Pancreas (tissue), 10 donors: ENCODE measurements at places on chromosomes 11 and 22. TPM values are rescaled to one million over a fixed set of nuclear protein-coding genes. Genes with fewer than 3 reads are reported as not detected.

GRCh38 chr22:19629331-19629719 lies 85.0 kb upstream of the SEPTIN5 start:
- no peak overlapping the region for H3K27ac ChIP-seq
- no peaks in the 10 kb centered on the region for H3K4me1 ChIP-seq
- DNase-seq, result no peak
- no peaks in the 10 kb centered on the region for H3K27me3 ChIP-seq
- no peaks in the 10 kb centered on the region for H3K36me3 ChIP-seq

TRIM49 gene
- total RNA-seq, result not detected

DNA sequence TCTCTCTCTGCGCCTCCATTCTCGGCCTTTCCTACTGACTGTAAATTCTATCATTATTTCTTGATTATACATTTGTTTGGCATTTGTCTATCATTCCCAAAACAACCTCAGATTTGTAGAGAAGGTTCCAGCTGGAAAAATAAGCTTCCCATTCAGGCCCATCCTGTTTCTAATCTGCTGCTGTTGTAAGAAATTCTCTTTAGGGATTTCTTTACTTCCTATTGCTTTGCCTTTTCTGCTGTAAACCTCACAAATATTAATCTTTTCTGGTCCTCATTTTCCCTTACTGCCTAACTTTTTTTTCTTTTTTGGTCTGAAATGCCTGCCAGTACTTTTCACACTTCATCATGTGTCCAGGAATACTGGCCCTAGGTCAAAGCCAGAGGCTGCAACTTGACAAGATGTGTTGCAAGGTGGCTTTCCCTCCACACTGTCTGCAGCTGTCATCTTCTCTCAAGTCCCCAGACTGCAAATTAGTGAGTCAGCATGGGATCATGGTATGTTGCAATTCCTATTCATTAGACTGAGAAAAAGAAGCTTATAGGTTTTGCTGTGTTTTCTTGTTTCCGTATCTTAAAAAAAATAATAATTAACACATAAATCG lies 858.7 kb upstream of the CHORDC1 start:
- DNase-seq, result no peak
- no peak overlapping the region for H3K27ac ChIP-seq

DNA sequence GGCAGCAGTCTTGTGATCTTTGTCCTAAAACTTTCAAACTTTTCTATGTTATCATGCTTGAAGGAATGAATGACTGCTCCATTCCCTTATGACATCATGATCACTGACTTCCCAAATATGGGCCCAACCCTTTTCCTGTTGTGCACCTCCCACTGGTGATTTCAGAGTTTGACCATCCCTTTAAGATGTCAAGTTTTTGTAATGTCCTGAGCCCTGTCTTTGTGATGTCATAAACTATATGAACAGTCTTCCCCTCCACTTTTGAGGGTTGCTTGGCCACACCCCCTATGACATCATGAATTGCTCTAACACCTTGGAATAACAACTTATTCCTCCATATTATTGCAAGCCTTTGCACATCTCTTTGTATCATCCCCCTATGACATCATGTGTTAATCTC lies 16.5 kb upstream of the NUCB2 start:
- H3K27me3 ChIP-seq, result no peaks in the 10 kb centered on the region
- H3K27ac ChIP-seq, result no peak overlapping the region
- no peaks in the 10 kb centered on the region for H3K36me3 ChIP-seq
- no peaks in the 10 kb centered on the region for H3K4me1 ChIP-seq
- no peak for DNase-seq
- no peak overlapping the region for H3K4me3 ChIP-seq

DNA sequence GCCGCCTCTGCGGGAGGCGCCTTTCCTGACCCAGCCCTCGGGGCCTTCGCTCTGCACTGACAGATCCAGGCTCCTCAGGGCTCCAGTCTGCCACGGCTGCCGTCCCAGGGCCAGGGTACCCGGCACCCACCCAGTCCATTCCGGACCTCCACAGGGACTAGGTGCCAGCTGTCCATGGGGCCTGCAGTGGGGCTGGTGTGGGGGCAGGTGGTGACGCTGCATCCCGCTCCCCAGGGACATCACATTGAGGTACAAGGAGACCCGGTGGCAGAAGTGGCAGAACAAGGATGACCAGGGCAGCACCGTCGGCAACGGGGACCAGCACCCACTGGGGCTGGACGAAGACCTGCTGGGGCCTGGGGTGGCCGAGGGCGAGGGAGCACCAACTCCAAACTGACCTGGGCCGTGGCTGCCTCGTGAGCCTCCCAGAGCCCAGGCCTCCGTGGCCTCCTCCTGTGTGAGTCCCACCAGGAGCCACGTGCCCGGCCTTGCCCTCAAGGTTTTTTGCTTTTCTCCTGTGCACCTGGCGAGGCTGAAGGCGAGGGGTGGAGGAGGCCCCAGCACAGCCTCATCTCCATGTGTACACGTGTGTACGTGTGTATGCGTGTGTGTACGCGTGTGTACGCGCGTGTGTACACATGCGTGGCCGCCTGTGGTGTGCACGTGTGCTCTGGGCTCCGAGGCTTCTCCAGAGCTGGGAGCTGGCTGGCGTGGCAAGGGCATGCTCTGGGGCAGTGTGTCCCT lies 16.7 kb downstream of the RNH1 start:
- H3K27me3 ChIP-seq, result no peaks in the 10 kb centered on the region
- H3K27ac ChIP-seq, result no peak overlapping the region
- H3K36me3 ChIP-seq, result no peaks in the 10 kb centered on the region
- H3K4me1 ChIP-seq, result no peaks in the 10 kb centered on the region

CD3G gene
- total RNA-seq, result 0.92 TPM

- H3K4me1 ChIP-seq, result no peaks in the 10 kb centered on the region
- H3K27me3 ChIP-seq, result no peaks in the 10 kb centered on the region
- no peak for DNase-seq
- H3K27ac ChIP-seq, result no peak overlapping the region
- no peaks in the 10 kb centered on the region for H3K36me3 ChIP-seq
- no peak overlapping the region for H3K4me3 ChIP-seq
Measured at GRCh38 chr22:48741540-48741939, 1086.1 kb downstream of the BRD1 start.

FXYD6 gene
- 4.9 TPM for total RNA-seq

- H3K4me3 ChIP-seq, result no peak overlapping the region
- H3K36me3 ChIP-seq, result no peaks in the 10 kb centered on the region
- DNase-seq, result no peak
- H3K4me1 ChIP-seq, result peaks cover 8% of the 10 kb centered on the region
- H3K27ac ChIP-seq, result peak overlapping the region; percentile 87
- no peaks in the 10 kb centered on the region for H3K27me3 ChIP-seq
Measured at GRCh38 chr22:37511395-37512104, 7.7 kb downstream of the CARD10 start.

- DNase-seq, result no peak
- no peaks in the 10 kb centered on the region for H3K36me3 ChIP-seq
- H3K4me3 ChIP-seq, result no peak overlapping the region
- no peak overlapping the region for H3K27ac ChIP-seq
- H3K27me3 ChIP-seq, result no peaks in the 10 kb centered on the region
Measured at GRCh38 chr11:94754335-94754734, 13.8 kb upstream of the AMOTL1 start.

- H3K4me1 ChIP-seq, result no peaks in the 10 kb centered on the region
- DNase-seq, result no peak
Measured at GRCh38 chr11:125337836-125338834, 157.9 kb downstream of the FEZ1 start.

THRSP gene
- not detected for total RNA-seq

PGA5 gene
- total RNA-seq, result 0.52 TPM

DNA sequence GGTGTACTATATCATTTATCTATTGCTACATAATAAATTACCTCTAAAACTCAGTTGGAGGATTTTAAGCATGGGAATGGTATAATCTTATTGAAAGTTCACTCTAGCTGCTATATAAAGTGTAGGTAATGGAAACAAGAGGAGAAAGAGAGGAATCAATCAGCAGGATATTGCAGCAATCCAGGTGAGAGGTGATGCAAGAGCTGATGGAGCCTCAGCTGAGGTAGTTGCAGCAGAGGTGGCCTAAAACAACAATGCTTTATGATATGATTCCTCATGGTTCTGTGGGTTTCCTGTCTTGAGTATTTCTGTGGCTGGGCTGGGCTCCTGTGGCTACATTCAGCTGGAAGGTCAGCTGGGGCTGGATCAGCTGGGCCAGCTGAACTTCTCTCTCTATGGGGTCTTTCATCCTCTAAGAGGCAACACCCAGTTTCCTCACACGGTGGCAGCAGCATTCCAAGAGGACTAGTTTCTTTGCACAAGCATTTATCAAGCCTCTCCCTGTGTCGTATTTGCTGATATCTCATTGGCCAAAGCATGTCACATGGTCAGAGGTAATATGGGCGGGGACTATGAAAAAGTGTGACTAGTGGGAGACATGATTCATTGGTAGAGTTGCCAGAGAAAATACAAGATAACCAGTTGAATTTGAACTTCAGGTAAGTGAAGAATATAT lies 135.4 kb upstream of the LARGE1 start:
- H3K4me3 ChIP-seq, result no peak overlapping the region
- H3K27me3 ChIP-seq, result no peaks in the 10 kb centered on the region
- no peak for DNase-seq
- no peaks in the 10 kb centered on the region for H3K4me1 ChIP-seq

- H3K27me3 ChIP-seq, result no peaks in the 10 kb centered on the region
- no peak overlapping the region for H3K4me3 ChIP-seq
- H3K27ac ChIP-seq, result no peak overlapping the region
- H3K4me1 ChIP-seq, result no peaks in the 10 kb centered on the region
- no peaks in the 10 kb centered on the region for H3K36me3 ChIP-seq
Measured at GRCh38 chr11:10604340-10604748, 35.9 kb upstream of the LYVE1 start.

DNA sequence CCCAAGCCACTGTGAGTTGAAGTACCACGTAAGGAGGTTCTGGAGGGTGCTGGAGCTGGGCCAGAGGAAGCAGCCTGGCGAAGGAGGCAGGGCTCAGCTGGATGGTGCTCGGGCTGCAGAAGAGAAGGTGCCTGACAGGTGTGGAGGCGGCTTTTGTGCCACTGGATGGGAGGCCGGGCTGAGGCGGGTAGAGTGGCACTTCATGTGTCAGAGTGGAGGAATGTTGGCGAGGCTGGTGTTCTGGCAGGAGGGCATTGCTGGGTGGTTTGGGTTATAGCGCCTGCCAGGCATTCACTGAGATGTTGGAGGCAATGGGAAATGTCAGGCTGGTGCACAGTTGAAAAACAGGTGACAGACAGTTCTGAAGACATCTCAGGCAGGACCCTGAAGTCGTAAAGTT lies 24.2 kb downstream of the UBE2L3 start:
- no peak overlapping the region for H3K4me3 ChIP-seq
- H3K4me1 ChIP-seq, result peaks cover 9% of the 10 kb centered on the region
- H3K27ac ChIP-seq, result no peak overlapping the region

DNA sequence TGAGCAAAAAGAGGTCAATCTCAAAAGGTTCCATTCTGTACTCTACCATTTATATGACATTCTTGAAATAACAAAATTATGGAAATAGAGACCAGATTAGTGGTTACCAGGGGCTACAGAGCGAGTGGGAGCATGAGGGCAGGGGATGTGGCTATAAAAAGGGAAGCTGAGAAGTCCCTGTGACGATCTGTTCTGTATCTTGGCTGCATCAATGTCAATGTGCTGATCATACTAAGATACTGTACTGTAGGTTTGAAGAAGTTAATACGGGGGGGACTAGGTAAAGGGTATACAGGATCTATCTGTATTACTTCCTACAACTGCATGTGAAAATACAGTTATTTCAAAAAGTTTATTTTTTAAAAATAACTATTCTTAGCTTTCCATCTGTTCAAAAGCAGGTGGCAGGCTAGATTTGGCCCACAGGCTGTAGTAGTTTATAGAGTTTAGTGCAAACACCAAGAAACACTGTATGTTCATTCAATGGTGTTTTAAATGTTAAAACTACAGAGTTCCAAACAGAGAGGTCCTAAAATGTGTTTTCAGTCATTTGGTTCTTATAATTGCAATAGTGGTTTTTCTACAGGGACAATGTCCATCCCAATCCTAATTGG lies 78.2 kb downstream of the SMCO4 start:
- no peak overlapping the region for H3K27ac ChIP-seq
- H3K27me3 ChIP-seq, result no peaks in the 10 kb centered on the region
- H3K4me1 ChIP-seq, result peaks cover 9% of the 10 kb centered on the region
- H3K4me3 ChIP-seq, result no peak overlapping the region
- DNase-seq, result no peak

YPEL4 gene
- total RNA-seq, result 0.25 TPM

XBP1 gene
- 892 TPM for total RNA-seq

DNA sequence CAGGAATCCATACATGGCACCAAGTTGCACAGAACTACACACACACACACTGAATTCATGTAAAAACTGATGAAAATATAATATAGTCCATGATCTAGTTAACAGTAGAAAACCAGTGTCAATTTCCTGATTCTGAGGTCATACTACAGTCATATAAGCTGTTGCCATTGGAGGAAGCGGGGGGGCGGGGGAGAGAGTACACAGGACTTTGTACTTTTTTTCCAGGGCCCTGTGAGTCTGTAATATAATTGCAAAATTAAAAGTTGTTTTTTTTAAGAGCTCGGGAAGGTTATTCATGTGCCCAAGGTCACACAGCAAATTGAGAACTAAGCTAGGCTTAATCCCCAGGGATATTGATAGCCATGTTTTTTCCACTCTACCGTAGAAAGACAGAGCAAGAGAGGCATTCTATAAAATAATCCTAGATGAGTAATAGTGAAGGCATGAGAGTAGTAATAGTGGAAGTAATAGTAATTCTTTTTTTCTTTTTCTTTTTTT lies 312.3 kb downstream of the MN1 start:
- peak overlapping the region; percentile 63 for H3K27ac ChIP-seq
- no peaks in the 10 kb centered on the region for H3K36me3 ChIP-seq
- H3K4me3 ChIP-seq, result no peak overlapping the region
- H3K27me3 ChIP-seq, result no peaks in the 10 kb centered on the region
- DNase-seq, result peak; percentile 89

GRCh38 chr22:48845356-48845936 lies 982.2 kb downstream of the BRD1 start:
- no peaks in the 10 kb centered on the region for H3K4me1 ChIP-seq
- no peak for DNase-seq
- H3K27ac ChIP-seq, result no peak overlapping the region
- no peaks in the 10 kb centered on the region for H3K27me3 ChIP-seq
- no peak overlapping the region for H3K4me3 ChIP-seq
- H3K36me3 ChIP-seq, result no peaks in the 10 kb centered on the region
